GM10248 (cell line): ENCODE measurements at places on chromosomes 2 and 18.

DNA sequence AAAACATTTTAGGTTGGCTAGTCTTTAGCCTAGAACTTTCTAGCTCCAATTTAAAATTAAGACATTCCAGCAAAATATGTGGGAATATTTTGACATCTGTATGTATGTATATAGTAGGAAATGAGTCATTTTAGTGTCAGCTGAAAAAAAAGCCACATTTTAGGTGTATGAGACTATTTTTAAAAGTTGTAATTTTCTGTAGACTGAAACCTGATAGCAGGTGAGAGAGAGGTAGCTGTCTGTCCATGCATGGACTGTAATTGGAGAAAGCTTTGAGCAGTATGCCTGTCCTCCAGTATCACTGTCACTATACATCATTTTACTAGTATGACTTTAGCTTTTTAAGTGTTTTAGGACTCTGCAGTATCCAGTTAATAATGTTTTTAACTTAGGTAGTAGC, 26.1 kb upstream of the PPP1R1C start:
- no peak for DNase-seq

GRCh38 chr2:80002568-80003157, 301.9 kb downstream of the LRRTM1 start:
- DNase-seq = no peak

DNA sequence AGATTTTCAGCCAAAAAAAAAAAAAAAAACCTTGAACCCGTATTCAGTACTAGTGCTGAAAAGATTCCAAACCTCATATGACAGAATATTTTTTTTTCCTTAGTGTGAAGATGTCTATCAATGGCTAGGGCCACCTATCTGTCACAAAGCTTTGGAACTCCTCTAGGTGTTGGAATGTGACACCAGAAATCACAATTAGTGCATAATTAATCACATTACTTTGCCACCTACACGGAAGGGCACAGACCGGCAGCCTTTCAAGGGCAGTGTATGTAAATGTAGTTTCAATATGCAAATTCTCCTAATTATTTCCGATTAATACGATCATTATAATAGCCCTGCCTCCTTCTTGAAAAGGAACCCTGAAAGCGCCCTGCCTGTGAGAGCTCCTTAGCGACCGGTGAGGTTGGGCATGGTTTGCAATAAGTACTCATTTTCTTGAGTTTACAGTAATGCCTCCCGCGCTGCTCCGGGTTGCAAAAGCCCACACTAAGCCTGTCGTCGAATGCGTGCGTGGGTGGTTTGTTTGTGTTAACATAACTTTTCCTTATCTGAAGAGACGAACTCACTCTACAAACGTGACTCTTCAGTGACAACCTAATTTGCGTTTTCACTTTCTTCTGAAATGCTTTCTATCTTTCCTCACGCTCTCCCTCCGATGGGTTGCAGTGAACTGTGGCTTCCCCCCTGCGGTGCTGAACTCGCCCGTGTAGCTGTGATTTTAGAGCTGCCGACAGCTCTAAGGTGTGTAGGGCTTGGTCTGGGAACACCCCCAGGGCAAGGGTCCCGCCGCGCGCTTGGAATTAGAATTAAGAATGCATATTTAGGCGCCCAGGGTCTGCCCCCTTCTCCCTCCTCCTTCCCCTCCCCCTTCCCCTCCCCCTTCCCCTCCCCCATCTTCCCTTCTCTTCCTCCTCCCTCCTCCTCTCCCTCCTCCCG, 765 bp upstream of the ID2 start:
- DNase-seq = no peak

DNA sequence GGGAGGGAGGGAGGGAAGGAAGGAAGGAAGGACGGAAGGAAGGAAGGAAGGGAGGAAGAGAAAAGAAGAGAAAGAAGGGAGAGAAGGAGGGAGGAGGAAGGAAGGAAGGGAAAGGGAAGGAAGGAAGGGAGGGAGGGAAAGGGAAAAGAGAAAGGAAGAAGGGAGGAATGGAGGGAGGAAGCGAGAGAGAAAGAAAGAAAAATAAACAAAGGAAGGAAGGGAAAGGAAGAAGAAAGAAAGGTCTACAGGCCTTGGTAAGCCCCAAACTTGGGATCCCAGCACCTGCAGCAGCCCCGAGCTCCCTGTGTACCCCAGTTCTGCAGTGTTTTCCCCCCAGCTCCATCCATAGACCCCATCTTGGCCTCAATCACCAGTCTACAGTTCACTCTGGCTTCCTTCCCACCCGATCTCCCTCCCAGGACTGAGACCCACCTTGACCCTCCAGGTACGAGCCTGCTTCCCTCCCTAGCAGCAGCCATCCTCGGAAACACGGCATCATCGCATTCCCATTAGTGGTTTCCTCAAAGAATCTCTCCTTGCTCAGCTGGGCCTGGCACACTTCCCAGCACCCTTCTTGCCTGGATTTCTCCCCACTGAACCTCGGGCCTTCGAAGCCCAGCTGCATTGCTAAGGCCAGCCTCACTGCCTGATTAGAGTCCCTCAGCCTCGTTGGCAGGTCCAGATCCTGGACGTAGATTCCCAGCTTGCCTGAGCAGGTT, 46.1 kb upstream of the SH3BP4 start:
- DNase-seq = no peak

DNA sequence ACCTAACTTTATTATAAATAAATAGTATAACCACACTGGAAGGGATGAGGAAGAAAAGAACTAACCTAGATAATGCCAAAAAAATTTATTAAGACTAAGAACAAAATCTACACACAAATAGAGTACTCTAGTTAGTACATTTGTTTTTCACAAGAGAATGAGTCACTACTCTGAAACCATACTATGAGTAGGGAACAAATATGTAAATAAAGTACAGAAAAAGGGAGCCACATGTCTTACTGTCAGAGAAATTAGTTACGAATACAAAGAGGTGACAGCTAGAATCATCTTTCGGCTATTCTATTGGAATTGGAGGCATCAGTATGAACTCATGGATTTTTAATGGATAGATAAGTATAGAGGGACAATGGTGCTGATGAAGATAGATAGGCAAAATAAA, 150.5 kb downstream of the COPS8 start:
- no peak for DNase-seq

- DNase-seq = no peak
Observed at GRCh38 chr2:227450926-227451654, 20.9 kb upstream of the AGFG1 start.

- DNase-seq = no peak
Observed at GRCh38 chr2:145813481-145813880, 1293.6 kb upstream of the ZEB2 start.

GRCh38 chr2:37268111-37268510, 36.7 kb downstream of the NDUFAF7 start:
- DNase-seq = no peak

DNA sequence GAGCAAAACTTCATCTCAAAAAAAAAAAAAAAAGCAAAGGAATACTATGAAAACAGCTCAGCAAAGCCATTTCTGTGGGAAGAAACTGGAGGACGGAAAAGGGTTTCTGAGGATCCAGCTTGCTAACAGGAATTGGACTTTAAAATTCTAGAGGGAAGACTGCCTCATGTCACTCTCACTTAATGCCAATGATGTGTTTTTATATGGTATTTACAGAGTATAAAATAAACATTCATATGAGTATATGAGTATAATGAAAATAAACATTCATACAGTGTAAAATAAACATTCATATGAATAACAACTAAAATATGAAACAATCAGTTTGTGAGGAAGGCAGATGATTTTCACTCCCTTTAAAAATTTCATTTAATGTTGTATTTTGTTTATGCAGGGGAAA, 43.9 kb downstream of the CHMP3 start:
- DNase-seq = no peak

DNA sequence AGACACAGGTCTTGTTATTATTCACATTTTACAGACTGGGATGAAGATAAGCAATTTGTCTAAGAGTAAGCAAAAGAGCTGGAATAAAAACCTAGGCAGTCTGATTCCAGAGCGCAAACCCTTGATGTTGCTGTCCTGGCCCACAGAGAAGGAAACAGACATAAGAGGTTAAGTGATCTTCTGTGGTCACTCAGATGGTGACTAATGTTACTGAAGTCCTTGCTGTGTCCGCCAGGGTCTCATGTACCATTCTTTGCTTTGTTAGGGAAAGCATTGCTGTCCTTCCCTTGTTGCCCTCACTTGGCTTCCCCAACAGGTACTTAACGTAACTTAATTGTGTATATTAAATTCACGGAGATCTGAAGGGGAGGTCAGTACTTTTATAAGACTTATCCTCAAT, 14.9 kb upstream of the FAP start:
- no peak for DNase-seq

GRCh38 chr2:61411109-61411508, 59.8 kb downstream of the USP34 start:
- no peak for DNase-seq

DNA sequence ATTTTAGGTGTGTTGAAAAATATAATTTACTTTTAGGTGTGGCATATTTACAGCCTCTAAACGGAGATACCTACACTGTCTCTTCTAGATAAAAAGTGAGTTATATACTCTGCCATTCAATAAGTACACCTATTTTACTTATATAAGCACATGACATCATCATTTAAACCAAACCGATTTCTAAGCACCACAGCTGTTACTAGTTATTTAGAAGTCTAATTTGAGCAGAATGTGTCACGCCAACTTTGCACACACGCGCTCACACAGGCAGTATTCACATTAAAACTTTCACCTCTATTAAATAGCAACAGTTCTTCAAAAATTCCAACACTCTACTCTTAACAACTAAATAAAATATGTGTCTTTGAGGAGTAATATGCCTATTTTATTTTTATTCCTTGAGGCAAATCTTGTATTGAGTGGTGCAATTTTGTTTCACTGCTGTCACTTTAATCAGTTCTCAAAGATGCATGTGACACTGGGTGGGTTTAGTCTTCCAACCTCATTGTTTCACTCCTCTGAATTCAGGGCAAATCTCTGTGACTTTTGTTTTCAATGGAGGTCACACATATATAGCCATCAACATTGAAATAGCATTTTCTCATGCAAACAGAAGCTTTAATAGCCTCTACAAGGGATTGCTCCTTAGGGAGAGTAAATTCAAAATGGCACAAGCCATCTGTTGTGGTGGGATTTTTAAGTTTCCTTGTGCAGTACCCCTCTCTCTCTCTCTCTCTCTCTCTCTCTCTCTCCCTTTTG, 721.0 kb downstream of the PLCL1 start:
- no peak for DNase-seq

- peak; percentile 10 for DNase-seq
Observed at GRCh38 chr2:168119515-168120141, 127.8 kb downstream of the STK39 start.

GRCh38 chr18:25799231-25799630, 291.2 kb downstream of the SS18 start:
- no peak for DNase-seq

DNA sequence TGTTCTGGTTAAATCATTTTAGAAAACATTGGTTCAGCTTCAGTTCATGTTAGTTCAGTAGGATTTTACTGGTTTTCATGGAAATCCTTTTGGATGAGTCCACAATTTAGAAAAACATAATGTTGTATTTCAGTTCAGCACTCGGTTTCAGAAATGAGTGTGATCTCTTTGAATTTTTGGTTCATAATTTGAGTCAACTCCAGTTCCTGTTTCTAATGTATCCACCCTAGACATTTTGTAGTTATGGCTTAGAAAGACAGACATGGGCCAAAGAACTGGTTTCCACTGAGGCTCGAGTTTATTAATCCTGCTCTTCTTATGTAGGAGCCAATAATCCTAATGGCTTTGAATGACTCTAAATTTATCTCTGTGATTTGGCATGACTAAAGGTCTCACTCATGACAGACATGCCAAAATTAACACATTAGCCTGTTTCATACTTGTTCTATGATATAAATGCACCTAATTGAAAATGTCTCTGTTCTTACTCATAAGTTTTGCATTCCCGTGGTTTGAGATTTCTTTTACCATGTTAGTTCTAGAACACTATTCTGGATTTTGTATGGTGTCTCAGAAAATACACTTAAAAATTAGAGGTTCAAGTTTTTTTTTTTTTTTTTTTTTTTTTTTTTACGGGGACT, 82.3 kb upstream of the SPRED2 start:
- DNase-seq = peak; percentile 50

DNA sequence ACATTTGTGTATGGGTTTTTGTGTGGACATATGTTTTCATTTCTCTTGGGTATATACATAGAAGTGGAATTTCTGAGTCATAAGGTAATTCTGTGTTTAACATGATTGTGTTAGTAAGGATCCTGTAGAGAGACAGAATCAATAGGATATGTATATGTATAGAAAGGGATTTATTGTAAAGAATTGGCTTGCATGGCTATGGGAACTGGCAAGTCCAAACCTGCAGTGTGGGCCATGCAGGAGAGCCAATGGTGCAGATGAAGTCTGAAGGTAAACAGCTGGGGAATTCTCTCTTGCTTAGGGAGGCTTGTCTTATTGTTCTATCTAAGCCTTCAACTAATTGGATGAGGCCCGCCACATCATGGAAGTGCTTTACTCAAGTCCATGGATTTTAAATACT, 39.2 kb upstream of the IL1R2 start:
- no peak for DNase-seq

DNA sequence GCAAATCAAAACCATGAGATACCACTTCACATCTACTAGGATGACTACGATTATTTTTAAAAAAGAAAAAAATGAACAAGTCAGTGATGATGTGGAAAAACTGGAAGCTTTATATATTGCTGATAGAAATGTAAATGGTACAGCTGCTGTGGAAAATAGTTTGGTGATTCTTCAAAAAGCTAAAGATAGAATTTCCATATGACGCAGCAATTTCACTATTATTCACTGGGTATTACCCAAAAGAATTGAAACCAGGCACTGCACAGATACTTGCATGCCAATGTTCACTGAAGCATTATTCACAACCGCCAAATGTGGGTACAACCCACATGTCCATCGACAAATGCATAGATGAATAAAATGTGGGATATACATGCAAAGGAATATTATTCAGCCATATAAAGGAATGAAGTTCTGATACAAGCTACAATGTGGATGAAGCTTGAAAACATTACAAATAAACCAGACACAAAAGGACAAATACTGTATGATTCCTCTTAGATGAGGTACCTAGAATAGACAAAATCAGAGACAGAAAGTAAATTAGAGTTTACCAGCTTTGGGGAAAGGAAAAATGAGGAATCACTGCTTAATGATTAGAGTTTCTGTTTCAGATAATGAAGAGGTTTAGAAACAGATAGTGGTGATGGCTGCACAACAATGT, 11.1 kb downstream of the RTTN start:
- DNase-seq = peak; percentile 23

DNA sequence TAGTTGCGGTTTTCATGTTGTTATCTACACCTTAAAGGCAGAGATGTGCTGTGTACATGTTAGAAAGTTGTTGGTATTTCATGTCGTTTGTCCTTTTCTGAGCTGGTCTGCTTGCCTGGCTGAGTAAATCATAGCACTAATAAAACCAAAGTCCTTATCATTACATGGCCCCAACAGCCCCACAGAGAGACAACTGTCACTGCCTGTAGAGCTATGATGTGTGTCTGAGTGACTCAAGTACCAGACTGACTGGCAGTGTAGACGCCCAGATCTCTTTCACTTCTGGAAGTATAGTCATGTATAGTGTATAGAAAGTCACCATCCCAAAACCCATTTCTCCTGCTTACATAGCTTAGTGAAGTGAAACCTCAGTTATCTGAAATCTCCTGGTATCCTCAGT, 4.3 kb downstream of the SOCS6 start:
- no peak for DNase-seq

- no peak for DNase-seq
Observed at GRCh38 chr2:156818944-156819343, 382.8 kb downstream of the GPD2 start.

GRCh38 chr2:216206041-216206703, 97.0 kb downstream of the XRCC5 start:
- DNase-seq = peak; percentile 46
